ENCODE measurements at places on chromosomes 16 and 17.

DNA sequence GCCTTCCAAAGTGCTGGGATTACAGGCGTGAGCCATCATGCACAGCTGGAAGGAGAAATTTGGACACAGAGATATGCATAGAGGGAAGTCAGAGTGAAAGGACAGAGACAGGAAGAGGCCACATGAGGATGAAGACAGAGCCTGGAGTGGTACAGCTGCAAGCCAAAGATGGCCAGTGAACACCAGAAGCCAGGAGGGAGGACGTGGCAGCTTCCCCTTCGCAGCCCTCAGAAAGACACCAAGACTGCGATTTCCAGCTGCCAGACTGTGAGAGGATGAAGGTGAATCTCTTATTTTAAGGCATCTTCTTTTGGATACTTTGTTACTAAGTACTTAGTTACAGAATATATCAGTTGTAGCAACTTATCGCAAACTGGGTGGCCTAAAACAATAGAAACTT, 60.5 kb upstream of the PLCG2 start:
- DNase-seq = no peak

GRCh38 chr16:24258791-24259190, 2.7 kb downstream of the CACNG3 start:
- DNase-seq = no peak

DNA sequence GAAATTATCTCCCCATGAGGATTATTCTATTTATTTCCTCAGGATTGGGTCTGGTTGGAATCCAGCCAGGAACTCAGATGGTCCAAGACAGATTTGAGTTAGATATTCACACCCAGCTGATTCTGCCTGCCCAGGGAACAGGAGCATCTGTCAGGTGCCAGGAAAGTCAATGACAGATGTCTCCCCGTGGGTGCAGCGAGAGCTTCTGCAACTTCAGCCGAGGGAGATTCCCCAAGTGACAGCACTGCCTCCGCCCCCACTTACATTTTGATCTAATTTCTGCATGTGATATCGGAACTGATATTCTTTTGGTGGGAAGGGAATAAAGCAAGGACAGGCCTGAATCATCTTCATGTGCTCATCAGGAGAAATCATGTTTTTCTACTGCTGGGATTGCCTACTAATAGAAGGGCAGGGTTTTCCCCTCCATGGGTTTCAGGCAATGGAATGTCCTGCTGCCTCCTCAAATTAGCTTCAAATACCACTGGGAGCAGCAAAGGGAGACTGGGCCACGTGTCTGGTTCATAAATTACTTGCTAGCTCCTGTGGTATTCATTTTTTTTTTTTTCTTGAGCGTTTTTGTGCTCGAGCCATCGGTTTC, 15.7 kb upstream of the DHX8 start:
- peak; percentile 63 for DNase-seq

DNA sequence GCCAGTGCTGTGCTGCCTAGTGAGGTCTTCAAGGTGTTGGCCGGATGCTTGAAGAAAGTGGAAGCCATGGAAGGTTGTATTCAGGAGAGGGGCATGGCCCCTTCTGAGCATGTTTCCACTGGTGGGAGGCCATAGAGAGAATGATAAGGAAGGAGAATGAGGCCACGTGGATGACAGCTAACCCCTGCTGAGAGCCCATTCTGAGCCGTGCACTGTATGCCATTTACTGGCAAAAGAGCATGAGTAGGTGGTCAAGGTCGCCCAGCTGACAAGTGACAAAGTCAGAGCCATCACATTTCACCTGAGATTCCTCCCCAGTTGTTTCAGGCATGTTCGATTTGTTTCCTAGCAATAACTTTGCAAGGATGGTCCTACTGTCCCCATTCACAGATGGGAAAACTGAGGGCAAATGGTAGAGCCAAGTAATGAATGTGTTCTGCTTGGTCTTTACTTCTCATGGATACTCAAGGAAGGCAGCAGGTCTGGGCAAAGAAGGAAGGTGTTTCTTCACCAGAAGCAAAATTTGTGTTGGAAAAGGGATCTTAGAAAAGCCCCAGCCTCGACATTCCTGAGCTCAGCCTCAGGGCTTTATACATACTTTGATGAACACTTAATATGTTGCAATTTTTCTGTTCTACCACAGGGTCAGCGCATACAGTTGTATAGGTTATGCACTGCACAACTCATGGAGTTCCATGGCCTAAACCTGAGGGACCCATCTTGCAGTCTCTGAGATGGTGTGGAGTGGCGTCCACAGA, 10.5 kb upstream of the NKD1 start:
- DNase-seq = no peak

DNA sequence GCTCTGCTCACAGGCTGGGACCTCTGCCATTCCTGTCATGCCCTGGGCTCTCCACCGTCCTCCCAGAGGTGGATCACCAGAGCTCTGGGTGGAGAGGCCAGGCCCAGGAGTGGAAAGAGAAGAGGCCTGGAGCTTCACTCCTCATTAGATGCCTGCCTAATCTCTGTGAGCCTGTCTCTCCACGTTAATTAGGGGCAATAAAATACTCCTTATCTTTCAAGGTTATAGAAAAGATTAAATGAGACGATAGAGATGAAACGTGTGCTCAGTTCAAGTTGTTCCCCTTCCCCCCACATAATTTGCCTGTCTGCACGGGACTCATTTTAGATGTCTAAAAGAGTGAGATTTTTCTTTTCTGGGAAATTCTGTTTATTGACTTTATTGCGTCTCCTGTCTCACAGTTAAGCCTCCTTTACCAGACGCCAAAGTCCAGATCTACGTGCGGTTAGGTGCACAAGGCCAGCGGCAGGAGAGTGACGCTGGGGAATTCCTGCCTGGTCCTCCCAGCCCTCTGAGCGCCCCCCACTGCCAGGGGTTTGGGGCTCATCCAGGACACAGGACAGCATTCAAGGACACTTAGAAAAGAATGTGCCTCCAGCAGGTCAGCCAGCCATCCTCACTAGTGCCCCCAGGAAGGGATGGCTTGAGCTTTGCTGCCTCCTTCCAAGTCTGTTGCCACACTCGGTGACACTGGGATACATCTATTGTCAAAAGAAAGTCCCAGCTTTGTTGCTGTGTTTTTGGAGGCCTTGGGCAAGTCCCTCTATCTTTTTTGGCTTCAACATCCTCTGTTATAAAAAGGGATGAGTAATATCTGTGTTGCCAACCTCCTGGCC, 42.3 kb downstream of the TBX4 start:
- DNase-seq = no peak

GRCh38 chr16:85924675-85925074, 25.7 kb downstream of the IRF8 start:
- DNase-seq = no peak

- DNase-seq = no peak
Observed at GRCh38 chr17:78598013-78598471, 20.8 kb upstream of the DNAH17 start.

DNA sequence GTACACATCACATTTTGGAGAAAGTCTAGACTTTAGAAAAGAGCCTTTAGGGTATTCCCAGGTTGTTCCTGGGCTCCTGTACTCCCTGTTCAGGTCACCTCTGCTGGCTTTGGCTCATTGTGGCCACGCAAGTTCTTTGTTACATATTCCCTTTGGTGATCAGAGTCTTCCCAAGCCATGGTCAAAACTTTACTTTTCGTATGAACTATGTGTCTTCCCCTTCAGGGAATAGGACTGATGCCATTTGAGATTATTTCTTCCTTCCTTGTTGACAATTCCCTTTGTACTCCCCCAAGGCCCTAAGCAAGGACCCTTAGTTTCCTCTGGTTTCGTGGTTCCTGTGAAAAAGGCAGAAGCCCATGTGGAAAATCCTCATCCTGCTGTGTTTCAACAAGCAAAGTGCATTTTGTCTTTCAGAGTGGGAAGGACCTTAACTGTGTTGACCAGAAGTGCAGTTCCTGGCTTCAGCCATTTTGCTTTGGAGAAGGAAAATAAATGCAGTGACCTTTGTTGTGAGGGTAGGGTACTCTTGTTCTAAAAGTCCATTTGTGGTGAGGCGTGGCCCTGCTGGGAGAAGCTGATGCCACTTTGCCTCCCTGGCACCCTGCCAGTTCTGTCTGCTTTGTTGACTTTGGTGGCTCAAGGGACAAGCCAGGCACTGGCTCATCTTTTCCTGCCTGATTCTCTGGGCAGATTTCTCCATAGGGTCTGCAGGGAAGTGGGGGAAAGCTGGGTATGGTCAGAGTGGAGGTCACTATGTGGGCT, 55.1 kb downstream of the ZNRF1 start:
- no peak for DNase-seq

DNA sequence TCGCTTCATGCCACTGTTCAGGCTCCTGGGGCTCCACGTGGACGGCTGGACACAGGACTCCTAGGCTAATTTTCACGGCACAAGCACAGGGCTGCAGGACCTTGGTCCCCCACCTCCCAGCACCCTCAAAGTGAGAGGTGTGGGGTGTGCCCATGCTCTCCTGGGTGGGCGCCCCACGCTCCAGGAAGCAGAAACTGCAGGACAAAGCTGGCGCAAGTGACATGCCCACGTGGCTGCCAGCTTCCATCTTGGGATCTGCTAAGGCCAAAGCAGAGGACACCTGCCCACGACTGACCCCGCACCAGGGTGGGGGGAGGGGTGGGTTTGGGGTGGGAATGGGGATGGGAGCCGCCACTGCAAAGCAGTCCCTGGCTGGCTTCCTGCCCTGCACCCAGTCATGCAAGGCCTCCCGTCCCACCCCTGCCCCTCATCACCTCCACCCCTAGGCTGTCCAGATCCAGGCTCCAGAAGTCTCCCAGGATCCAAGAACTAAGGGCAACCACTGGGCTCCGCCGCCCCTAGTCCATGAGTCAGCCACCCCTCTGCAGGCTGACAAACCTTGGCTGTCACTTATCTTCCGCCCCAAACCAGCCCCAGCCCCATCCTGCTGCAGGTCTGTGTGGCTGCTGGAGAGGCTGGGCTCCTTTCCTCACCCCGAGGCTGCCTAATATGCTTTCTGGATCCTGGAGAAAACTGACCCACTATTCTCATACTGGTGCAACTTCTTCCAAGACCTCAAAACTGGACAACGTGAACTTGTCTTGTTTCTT, 11.1 kb downstream of the USP6 start:
- no peak for DNase-seq

GRCh38 chr17:7363311-7363710, 8.4 kb downstream of the TMEM95 start:
- DNase-seq = no peak

DNA sequence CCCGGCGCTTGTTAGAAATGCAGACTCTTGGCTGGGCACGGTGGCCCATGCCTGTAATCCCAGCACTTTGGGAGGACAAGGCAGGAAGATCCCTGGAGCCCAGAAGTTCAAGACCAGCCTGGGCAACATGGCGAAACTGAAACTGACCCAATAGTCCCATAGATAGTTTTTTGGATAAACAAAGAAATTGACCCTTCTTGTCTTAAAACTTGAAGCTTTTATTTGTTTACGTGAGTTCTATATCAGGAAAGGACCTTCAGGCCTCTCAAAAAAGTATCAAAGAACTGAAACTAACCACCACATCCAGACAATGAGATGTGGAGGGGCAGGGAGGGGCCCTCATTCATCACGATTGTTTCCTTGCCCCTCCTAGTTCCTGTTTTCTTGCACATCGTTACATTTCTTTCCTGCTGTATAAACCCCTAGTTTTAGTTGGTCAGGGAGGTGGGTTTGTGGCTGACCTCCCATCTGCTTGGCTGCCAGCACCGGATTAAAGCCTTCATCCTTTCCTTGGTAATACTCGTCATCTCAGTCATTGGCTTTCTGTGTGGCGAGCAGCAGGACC, 29.9 kb upstream of the PRM1 start:
- DNase-seq = no peak

DNA sequence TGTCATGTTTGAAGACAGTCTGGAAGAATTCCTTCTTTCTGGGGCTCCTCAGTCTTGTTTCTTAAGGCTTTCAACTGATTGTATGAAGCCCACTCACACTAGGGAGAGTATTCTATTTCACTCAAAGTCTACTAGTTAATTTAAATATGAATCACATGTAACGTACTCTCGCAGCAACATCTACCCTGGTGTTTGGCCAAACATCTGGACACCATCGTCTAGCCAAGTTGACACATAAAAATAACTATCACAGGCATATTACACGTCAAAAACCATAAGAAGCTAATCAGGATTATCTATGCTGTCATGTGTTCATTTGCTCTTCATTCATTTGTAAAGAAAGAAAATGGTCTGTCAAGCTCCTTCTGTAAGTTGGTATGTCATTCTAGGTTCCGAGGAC, 787.4 kb downstream of the KCNJ2 start:
- no peak for DNase-seq

- peak; percentile 84 for DNase-seq
Observed at GRCh38 chr16:24993722-24994686, 21.2 kb downstream of the ARHGAP17 start.

- DNase-seq = no peak
Observed at GRCh38 chr16:65294165-65294564, 172.3 kb upstream of the CDH11 start.

DNA sequence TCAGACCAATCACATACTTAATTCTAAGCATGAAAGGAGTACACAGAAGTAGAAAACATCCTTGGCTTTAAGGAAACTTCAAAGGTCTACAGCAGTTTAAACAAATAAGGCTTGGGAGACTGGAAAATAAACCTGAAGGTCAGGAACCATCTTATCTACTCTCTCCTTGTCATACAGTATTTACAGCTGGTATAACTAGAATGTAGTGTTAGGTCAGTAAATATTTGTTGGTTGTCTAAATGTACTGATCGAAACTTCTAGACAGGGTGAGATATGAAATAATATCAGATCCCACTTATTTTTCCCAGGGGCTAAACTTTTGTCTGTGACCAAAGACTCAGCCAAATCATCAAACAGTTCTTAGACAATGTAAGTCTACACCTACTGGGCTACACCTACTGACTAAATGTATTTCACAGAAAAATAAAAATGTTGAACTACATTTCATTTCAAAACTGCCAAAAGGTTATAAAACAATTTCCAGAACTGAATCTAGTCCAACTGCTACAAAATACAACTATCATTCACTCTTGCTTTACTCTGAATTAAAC, 27.1 kb upstream of the TMEM97 start:
- DNase-seq = no peak

GRCh38 chr17:44273607-44274006, 5.7 kb upstream of the SLC4A1 start:
- no peak for DNase-seq

DNA sequence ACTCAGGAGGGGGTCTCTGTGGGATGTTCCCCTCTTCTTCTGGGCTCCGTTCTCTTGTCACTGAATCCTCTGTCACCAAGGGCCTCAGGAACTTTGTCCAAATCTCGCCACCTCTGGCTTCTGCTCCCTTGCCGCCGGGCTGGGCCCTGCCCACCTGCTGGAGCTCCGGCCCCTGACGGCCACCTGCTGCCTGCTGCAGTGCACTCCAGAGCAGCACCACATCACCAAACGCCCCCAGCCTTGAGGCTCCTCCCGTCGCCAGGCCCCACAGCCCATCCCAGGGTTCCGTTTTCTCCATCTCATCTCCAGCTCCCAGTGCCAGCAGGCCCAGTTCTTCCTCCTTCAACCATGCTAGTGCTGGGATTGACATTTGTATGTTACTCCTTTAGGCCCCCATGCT, 43.6 kb downstream of the FOXL1 start:
- no peak for DNase-seq

GRCh38 chr17:28935744-28936460, 15.4 kb downstream of the PHF12 start:
- DNase-seq = no peak

DNA sequence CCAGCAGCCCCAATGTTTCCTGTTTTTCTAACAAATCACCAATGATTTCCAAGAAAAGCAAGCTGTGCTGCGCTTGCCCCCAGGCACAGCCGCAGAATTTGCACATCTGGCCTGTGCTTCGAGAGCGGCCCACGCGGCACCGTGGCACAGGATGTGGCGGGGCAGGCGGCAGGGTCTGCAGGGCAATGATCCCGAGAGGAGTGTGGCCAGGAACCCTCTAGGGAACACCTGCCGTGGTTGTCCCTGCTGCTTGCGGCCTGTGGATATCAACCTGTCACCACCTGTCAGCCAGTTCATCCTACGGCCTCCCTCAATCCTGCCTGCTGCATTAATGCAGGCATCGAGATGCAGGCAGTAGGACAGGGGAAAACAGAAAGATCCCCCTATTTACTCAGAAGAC, 24.0 kb downstream of the PIK3R5 start:
- no peak for DNase-seq
